ENCODE measurements at places on chromosomes 13 and 19. TPM values are rescaled to one million over a fixed set of nuclear protein-coding genes. Genes with fewer than 3 reads are reported as not detected.

DNA sequence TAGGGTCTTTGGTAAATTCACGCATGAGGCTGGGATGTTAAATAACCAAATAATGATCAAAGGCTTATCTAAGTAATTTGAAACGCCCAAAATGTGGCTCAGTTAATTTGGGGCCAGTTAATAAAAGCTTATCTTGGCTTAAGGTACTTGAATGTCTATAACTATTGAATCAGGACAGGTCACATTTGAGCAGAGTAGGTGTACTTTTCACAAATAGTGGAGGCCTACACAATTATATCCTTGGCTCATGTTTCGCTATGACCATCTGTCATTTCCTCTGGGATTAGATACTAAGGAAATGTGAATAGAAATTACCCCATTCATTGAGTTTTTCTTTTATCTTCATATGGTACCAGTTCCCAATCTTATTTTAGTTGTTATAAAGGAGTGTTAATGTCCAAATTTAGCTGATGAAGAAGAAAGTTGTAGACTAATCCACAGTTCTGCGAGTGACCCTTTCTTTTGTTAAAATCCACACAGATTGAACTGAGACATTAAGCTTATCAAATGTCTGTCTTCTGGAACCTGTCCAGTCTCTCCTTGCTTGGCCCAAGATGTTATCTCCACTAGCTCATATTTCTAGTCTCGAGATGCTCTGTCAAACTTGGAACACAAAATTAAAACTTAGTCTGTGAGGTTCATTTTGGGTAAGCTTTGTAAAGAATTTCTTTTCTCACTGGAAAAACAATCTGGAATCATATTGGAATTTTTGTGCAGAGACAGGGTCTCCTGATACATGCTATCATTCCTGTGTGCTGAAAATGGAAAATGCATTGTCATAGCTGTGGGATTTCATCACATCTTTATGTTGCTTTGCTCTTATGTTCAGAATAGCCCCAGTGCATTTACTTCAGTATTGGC, 31.0 kb downstream of the SLAIN1 start:
- no peak for DNase-seq

GRCh38 chr13:40472427-40473220, 193.8 kb downstream of the FOXO1 start:
- no peak for DNase-seq

Gene KLK4
- not detected for polyA plus RNA-seq

Gene FBN3
- not detected for polyA plus RNA-seq
